ENCODE measurements at places on chromosomes 7 and 10. TPM values are rescaled to one million over a fixed set of nuclear protein-coding genes. Genes with fewer than 3 reads are reported as not detected.

DNA sequence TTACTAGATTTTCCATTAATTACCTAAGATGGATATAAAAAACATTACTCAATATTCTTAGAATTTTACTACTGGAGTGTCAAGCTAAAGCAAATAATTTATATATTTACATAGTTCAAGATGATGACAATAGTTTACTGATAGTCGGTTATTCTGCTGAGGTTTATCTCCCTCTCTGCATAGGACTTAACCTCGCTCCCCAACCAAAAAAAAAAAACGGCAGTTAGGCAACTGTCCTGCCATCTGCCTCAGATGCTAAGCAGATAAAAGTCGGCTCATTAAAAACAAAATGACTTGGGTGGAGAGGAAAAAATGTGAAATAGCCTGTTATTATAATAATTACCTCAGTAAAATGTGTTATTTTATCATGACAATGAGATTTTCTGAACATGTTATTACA lies 14.0 kb upstream of the ITGB8 start:
- no peak for DNase-seq

DNA sequence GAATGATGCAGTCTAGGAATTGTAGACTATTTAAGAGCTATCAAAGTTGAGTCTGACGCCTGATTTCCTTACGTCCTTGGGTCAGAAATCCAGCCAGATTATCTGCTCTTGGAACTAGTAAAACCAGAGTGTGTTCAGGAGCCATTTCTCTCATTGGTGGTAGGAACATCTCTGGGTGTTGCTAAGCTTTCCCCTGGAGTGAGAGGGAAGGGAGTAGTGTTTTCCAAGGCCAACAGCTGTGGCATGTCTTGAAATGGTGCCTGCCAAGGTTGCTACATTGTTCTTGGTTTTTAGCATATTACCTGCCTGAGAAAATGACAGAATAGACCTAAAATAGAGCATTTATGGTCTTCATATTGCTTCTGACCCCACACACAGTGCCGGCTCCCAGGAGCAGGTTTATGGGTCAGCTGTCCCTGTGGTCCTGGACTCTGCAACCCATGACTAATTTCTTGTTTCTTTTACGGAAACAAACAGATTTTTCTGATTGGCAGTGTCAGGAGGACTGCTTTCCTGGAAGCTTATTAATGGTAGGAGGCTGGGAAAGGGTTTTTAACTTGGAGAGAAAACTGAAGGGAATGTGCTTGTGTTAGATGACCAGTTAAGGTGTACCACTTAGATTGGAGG lies 17.5 kb downstream of the GBF1 start:
- no peak for DNase-seq

GRCh38 chr7:45581271-45581780 lies 7.2 kb downstream of the ADCY1 start:
- no peak for DNase-seq

Gene PNLIPRP1
- total RNA-seq, result not detected

Gene UTF1
- not detected for total RNA-seq

Gene ELOVL3
- not detected for total RNA-seq
